ENCODE measurements at places on chromosomes 12 and 14.

DNA sequence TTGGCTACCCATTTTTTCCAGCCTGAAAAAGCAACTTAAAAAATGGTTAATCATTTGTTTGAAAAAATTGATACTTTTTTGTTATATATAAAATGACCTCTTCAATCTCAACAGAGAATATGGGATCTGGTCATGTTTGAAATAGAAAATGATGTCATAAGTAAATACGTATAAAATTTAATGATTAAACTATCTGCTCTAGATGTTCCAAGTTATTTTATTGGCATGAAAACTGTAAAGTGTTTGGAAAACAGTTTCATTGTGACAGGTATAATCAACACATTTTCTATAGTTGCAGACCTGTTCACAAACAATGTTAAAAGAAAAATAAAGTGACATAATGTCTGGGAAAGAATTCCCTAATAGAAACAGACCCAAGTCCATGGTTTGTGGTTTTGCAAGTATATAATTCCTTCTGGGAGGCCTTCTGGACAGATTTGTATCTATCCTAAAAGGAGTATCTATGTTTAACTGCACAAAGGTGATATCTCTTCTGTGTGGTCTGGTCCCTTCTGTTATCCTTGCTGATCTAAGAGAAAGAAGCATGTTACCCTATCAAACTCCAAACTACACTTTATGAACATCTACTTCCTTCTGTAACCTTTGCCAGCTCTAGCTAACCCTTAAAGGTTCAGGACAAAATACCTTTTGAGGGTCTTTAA lies 39.5 kb upstream of the LRIG3 start:
- DNase-seq: no peak

DNA sequence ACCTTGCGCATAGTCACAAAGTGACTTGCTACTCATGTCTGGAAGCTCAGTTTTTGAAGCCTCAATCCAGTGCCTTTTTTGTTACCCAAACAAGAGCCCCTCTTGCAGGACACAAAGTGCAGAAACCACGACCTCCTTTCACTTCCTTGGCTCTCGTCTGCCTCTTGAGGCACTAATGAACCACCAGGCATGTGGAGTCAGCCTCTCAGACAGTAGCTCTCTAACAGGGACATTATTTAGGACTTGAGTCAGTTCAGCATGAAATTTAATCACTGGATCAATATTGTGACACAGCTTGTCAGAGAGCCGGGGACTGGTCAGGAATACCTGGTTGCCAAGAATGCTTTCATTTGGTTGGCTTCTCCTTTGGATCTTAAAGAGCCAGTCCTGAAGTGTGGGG lies 46.7 kb downstream of the HSPB8 start:
- DNase-seq: no peak

GRCh38 chr12:105382771-105383622 lies 52.5 kb downstream of the C12orf75 start:
- no peak for DNase-seq

GRCh38 chr12:132921685-132922084 lies 34.3 kb upstream of the CHFR start:
- no peak for DNase-seq

GRCh38 chr12:49261721-49262120 lies 3.2 kb upstream of the TUBA1C start:
- no peak for DNase-seq

- no peak for DNase-seq
Observed at GRCh38 chr12:95124106-95124505, 50.7 kb upstream of the NR2C1 start.

GRCh38 chr14:63454436-63454835 lies 88.7 kb downstream of the PPP2R5E start:
- no peak for DNase-seq

- no peak for DNase-seq
Observed at GRCh38 chr12:62751810-62752155, 183.2 kb downstream of the PPM1H start.

- DNase-seq: no peak
Observed at GRCh38 chr12:119661882-119662281, 6.1 kb upstream of the PRKAB1 start.

DNA sequence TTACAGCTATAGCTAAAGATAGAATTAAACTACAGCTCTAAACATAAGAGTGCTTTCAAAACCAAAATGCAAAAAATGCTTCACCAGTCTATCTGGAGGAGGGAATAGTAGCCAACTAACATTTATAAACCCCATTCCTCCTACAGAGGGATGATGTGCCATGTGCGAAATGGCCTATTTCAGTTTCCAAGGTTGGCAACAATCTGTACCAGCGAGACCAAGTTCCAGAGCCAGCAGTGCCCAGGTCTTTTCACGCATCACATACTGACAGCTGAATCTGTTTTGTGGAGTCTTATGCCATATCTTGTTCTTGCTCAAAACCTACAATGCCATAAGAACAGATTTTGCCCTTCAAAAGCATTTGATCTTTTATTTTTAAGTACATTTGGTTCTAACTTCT lies 24.5 kb downstream of the NELL2 start:
- no peak for DNase-seq

DNA sequence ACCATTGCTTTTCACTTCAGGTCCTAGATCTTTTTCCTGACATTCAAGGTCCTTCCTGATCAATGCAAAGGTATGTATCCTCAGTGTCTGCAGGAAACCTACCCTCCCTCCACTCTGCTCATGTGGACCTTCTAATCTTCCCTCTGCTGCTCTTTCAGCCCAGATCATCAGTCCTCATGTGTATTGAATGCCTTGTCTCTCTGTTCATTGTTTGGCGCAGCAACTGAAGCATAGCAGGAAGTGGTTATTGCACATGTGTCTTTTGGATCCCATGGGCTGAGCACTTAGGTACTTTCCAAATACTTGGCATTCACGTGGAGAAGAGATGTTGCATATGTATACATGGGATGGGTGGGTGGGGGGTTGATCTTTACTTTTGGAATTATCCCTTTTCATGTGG lies 4.3 kb upstream of the NIN start:
- DNase-seq: no peak

GRCh38 chr12:49783917-49784676 lies 42.7 kb downstream of the TMBIM6 start:
- DNase-seq: no peak

DNA sequence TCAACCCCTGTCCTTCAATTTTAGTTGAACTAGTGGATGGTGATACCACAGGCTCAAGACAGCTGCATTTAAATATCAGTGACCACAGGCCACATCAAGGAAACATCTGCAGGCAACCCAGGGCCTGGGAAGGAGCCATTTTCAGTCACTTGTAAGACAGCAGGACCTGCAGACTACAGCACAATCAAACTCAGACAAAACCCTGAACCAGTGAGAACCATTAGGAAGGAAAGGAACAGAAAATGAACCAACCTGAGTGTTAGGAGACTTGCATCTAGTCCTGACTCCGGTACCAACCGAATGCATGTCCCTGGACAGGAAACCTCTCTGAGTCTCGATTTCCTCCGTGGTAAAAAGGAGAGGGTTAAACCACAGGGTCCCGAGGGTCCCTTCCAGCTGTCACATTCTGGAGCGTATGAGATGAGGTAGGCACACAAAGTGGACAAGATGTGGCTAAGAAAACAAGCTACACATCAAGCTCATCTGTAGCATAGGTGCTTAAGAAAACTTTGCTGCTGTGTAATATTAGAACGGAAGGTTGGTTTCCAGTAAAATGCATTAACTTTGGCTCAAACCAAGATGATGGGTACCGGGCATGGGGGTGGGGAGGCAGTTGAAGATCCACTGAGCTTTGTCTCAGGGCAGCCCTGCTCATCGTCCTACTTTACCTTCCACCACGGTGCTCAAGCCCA lies 1.6 kb upstream of the CDKN1B start:
- no peak for DNase-seq

- DNase-seq: no peak
Observed at GRCh38 chr12:112430929-112431328, 12.2 kb downstream of the PTPN11 start.

DNA sequence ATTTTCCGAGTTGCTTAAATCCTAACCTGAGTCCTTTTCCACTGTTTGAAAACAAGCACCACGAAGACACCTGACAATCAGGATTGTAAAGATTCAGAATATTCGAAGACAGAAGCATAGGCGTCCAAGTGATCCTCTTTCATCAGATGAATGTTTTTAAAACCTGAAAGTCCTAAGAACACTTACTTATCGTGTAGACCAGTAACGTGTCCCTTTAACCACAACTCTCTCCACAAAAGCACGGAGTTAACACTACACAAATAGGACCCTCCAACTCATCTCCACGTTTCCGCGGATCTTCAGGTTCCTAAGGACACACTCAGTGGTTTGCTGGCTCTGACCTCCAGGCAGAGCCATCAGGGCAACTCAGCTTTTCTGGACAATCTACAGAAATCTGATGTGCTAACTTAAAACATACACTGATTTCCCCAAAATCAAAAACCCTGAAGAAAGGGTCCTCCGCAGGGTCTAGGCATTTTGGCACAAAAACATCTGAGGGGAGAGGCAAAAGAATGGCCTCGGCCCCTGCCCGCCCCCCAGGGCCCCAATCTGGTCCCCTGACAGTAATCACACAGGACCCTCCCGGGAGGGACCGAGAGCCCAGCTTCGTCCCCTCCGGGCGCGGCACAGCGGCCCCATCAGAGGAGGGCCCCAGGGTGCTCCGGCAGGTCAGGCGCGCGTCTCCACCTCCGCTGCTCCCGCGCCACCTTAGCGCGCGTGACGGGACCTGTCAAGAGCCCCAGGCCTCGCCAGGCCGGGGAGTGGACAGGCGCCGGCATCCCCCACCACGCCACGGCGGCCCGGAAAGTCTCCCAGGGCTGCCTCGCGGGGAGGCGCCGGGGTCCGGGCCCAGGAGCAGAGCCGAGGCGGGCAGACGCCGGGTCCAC lies 925 bp downstream of the DICER1 start:
- peak; percentile 17 for DNase-seq

GRCh38 chr12:130322263-130322662 lies 15.4 kb upstream of the PIWIL1 start:
- no peak for DNase-seq

DNA sequence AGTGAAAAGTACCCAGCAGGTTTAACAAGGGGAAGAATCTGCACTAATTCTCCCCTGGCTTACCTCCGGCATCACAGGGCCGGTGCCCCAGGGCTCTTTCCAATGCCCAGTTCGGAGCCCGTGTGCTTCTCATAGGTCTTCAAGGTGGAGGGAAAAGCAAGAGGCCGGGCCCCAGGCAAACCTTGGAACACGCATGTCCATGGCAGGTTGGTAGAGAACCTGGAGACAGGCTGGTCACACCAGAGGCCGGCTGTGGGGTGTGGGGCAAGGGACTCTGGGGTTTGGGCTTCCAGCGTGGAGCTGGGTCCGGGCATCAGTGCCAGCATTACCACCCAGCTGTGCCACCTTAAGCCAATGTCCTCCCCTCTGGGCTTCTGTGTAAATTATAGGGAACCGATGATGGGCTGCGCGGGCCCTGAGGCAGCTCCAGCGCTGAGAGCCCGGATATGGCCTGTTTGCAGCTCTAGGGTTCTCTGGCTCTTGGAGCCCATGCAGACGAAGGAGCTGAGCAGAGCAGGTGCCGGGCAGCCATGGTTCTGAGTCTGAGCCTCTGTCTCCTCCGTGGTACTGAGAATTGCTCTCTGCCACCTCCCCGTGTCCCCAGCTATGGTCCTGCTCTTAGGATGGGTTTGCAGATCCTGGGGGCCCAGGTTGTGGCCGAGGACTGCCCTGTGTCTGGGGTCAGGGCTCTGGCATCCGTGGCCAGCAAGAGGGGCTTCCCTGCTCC lies 197.0 kb upstream of the C14orf180 start:
- no peak for DNase-seq

DNA sequence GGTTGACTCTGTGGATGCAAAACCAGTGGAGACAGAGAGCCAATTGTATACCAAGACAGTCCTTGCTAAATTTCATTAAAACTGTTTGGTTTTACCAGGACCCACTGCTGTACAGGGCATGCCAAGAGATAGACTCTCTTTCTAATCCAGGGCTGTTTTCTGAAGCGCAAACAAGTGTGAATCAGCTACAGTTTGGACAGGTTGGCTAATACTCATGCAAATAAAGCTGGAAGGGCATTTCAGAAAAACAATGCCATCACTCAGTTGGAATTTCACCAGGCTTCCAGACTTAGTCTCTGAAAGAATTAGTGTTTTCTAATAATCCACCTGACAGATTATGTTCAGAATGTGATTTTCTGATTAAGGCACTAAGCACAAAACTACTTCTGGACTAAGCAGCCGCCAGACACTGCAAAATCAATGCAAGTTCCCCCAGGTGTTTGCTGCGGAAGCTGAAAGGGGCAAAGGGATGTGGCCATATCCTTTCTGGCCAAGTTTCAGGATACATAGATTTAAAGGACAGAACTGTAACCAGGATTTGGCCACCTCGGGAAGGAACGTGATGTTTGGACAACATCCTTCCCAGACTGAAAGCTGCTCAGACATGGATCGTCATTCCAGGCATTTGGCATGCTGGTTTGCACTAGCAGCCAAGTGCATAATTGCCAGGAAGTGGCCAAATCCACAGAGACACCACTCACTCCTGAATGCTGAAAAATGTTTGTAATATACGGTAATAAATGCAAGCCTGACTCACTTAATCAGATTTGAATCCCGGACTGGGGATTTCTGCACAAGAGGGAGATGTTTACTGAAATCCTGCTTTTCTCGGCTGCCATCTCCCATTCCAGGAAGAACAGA lies 32.0 kb upstream of the CDKN3 start:
- DNase-seq: no peak

- no peak for DNase-seq
Observed at GRCh38 chr12:132348176-132348575, 18.8 kb upstream of the GALNT9 start.

DNA sequence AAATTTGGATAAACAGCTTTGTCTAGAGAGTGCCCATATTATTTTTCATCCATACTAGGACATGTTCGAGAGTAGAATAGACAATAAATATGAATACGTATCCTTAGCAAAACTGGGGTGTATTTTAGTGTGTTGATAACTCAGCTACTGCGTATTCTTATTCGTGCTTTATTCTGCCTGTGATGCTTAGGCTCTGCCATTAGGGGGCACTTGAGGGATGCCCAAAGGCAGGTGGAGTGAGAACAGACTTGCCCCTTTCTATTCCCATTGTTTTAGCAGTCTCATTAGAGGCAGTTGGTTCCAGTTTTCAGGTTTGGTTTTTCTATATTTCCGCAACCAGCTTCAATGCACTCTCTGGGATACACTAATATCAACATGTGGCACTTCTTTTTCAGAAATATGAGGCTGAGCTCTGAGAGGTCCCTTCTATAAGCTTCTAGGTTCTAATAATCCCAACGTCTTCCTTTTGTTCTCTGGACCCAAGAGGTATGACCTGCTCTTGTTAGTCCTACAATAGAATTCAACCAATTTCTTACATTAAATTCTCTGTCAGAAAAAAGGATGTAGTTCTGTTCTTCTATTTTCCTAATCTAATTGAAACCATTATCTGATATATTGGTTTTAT lies 985.7 kb upstream of the FBXO33 start:
- no peak for DNase-seq

DNA sequence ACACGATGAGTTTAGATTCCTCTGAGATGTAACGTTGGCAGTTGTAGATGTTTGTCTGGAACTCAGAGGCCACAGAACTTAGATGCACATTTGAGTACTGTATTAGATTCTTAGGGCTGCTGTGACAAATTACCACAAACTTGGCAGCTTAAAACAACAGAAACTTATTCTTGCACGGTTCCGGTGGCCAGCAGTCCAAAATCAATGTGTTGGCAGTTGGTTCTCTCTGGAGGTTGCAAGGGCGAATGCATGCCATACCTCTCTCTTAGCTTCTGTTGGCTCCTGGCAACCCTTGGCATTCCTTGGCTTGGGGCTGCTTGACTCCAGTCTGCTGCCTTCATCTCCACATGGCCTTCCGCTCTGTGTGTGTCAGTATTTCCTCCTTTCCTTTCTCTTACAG lies 118.9 kb downstream of the C12orf75 start:
- no peak for DNase-seq

GRCh38 chr12:4909734-4910501 lies at the start of gene KCNA1:
Gene KCNA1 (plus strand): TSS chr12:4909905. CDS start chr12:4911379, 1,474 bp downstream.
- no peak for DNase-seq
